DND-41 (cell line): ENCODE measurements at places on chromosomes 11 and 22.

- no peak for DNase-seq
These were observed 15.7 kb upstream of the RASL10A start for GRCh38 chr22:29331213-29331612.

- DNase-seq = peak; percentile 18
These were observed 28.9 kb downstream of the CLMP start for GRCh38 chr11:123166071-123166559.

- no peak for DNase-seq
These were observed 62.6 kb downstream of the MPPED1 start for GRCh38 chr22:43474161-43475101.

- no peak for DNase-seq
These were observed 8.5 kb downstream of the RNH1 start for GRCh38 chr11:498297-499181.

DNA sequence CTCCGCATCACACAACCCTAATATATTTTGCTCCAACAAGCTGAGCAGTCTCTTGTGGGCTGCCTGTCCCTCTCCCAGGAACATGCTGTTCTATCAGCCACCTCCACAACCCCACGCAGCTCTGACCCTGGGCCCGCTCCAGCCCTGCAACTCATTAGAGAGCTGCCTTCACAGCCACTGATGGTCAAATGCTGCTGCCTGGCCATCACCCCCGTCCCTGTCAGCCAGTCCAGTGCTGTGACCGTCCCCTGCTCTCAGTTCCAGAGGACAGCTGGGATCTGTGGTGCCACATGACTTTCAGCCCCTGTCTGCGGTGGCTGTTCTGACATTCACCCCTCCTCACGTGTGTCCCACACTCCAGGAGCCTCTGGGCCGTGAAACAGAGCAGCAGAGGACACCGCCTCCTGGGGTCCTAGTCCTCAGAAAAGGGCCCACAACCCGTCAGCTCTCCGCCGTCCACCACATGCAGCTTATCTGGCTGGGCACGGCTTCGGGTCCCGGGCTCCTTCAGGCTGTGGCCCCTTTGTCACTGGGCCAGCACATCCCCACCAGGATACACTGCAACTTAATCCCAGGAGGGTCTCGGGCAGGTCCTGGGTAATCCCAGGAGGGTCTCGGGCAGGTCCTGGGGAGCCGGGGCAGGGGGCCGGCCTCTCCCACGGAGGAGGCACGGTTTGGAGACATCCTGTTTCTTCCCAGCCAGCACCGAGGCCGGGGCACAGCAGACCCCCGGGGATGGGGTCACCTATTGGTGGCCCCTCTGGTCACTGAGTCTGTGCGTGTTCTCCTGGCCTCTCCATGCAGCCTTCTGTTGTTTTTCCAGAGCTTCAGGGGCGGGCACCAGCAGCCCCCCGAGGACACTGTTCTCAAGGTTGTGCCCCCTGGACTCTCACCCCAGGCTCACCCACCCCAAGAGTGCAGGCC lies 15.1 kb downstream of the CRELD2 start:
- DNase-seq = no peak

DNA sequence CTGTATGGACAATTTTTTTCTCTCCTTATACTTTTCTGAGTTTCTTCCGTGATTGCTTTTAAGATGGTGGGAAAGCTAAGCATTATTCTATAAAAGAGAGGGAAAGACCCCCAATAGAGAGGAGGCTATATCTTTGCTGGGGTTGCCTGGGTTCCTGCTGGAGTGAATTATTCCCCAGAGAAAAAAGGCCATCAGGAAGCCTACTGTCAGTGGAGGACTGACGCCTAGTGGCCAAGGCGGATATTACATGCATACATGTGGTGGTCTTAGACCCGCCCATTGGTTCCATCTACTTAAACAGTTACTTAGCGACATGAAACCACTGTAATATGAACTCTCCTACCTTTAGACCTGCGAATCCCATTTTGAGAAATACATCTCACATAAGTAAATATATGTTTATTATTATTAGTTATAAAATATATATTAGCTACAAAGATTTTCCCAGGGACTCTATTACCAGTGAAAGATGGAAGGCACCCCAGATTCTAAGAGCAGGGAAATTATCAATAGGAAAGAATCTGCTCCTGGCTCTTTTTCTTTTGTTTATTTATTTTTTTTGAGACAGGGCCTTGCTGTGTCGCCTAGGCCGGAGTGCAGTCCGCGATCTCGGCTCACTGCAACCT lies 15.7 kb upstream of the PGA3 start:
- peak; percentile 83 for DNase-seq

GRCh38 chr22:24583221-24584165 lies 9.4 kb downstream of the LRRC75B start:
- no peak for DNase-seq

DNA sequence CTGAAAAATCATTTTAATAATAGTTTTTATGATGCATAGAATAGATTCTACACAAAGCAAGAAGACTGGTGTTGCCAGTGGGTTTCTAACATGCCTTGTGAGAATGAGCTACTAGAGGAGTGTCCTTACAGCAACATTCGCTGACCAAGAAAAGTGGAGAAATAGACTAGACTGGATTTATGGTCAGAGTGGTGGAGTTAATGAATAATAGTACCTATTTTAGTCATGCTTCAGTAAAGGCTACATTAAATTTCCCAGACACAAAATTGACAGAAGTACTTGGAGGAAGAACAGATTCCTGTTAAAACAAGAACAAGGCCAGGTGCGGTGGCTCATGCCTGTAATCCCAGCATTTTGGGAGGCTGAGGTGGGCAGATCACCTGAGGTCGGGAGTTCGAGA lies 539.2 kb downstream of the ETS1 start:
- DNase-seq = no peak

- DNase-seq = no peak
These were observed 31.1 kb downstream of the ZC3H7B start for GRCh38 chr22:41332217-41332939.

DNA sequence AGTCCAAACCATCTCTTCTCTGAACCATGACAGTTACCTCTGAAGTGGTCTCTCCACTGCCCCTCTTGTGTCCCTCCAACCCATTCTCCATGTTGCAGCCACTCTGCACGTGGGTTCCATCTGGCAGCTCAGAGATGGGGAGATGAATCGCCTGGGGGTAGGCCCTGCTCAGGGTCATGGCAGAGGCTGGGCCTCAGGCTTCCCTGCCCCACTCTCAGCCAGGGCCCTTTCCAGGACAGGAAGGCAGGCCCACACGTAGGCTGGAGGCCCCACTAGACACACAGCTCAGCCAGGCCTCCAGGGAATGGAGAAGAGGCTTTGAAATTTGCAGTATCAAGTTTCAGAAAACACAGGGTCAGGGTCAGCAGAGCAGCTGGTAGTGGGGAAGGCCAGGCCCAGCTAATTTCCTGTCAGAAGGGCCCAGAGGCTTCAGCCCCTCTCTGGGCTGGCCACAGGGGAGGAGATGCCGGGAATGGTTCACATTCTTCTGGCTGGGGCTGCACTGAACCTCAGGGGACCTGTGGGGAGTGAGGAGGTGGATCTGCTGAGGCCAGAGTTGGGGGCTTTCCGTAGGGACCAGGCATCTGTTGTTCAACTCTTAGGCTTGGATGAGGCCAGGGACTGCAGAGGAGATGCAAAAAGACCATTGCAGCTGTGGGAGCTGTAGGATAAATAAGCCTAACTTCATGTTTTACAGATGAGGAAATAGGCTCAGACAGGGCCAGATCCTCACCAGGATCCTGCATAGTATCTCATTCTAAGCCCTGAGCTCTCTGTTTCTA lies 101.6 kb downstream of the SWAP70 start:
- no peak for DNase-seq

DNA sequence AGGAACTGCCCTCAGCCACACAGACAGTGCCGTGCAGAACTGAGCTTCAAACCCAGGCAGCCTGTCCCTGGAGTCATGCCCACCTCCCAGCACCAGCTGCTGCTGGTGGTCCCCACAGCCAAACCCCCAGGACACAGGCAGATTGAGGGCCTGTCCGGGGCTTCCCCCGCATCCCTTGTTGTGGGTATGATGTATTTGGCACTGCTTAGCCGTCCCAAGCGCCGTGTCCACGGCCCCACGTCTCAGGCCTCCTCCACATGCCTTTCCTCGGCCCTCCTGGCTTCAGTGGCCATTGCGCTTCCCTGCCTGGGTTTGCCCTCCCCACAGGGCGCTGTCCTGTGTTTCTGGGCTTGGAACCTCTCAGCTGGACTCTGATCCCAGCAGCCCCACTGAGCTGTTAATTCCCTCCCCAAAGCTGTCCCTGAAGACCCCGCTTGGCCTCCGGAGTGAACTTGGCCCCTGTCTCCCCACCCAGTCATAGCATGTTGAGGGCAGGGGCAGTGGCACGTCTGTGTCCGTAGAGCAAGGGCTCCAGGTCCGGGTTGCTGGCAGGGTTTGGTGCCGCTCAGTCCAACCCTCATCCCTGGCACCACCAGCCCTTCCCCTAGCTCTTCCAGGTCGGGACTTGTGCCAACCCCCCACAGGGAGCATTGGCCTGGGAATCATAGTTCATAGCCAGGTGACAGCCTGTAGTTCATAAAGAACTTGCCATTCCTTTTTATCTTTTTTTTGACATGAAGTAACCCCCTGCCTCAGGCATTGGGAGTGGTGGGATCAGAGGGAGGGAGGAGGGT lies 34.5 kb upstream of the TEF start:
- no peak for DNase-seq

DNA sequence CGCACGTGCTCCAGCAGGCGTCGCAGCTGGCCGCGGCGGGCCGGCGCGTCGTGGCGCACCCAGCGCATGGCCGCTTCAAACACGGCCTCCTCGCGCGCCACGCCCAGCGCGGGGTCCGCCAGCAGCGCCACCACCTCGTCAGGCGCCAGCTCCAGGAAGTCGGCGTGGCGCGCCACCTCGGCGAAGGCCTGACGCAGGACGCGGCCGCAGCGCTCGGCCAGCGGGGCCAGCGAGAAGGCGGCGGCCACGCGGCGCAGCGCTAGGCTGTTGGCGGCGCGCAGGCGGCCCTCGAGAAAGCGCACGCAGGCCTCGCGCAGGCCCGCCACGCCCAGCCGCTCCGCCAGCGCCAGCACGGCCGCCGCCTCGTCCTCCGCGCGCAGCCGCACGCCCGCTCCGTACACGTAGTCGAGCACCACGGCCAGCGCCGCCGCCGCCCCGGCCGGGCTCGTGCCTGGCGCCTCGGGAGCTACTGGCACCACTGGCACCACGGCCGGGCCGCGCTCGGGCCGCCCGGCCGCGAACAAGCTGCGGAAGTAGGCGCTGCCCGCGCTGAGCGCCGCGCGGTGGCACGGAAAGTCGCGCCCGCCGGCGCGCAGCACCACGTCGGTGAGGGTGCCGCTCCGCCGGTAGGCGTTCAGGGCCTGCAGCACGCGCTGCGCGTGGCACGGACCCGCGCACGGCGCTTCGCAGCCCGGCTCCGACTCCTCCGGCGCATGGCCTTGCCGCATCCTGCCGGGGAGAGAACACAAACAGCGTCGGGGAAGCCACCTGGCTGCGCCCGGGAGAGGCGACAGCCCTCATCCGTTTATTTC lies 2.9 kb downstream of the KLHL35 start:
- DNase-seq = no peak

DNA sequence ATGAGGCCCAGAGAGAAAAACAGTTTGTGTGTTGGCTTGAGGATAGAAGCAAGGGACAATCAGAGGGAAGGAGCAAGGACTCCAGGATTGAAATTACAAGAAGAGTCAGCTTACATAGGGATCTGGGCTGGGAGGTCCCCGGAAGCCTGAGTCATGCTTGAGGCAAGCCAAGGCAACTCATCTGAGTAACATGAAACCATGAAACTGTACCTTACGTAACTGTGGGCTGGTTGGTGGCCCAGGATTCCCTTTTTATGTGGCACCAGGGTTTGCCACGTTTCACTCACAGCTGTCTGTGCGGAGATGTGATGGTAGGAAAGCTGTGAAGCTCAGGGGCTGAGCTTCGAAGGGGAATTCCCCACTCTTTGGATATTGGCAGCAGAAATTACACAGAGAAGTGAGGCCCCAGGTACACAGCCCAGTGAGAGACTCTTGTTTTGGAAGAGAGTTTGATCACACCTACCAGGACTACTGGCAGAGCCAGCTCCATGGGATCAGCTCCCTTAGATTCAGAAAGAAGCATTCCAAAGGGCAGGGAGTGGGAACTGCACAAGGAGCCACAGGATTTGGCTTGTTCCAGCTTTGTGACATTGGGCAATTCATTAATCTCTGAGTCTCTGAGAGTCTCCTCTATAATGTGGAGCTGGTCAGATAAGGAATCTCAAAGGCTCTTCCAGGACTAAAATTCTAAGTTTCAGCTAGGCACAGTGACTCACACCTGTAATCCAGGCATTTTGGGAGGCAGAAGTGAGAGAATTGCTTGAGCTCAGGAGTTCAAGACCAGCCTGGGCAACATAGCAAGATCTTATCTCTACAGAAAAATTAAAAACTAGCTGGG lies 7.8 kb downstream of the SLC5A1 start:
- peak; percentile 66 for DNase-seq

- DNase-seq = no peak
These were observed 34.9 kb upstream of the POLD3 start for GRCh38 chr11:74557526-74557925.

DNA sequence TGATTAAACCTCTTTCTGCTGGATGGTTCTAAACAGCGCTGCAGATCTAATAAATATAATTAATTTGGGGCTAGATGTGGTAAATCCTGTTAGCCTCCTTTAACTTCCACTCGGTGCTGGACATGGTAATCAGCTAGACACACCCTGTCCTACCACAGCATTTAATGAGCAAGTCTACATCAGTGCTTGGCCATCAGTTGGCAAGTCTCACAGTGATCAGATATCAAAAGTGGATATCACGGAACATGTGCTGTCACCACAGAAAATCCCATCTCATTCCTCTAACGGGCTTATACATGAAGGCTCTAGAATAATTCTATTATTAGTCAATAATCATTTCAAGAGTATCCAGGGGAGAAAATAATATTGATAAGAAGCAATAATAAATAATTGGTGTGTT lies 5.6 kb upstream of the USP28 start:
- DNase-seq = no peak

DNA sequence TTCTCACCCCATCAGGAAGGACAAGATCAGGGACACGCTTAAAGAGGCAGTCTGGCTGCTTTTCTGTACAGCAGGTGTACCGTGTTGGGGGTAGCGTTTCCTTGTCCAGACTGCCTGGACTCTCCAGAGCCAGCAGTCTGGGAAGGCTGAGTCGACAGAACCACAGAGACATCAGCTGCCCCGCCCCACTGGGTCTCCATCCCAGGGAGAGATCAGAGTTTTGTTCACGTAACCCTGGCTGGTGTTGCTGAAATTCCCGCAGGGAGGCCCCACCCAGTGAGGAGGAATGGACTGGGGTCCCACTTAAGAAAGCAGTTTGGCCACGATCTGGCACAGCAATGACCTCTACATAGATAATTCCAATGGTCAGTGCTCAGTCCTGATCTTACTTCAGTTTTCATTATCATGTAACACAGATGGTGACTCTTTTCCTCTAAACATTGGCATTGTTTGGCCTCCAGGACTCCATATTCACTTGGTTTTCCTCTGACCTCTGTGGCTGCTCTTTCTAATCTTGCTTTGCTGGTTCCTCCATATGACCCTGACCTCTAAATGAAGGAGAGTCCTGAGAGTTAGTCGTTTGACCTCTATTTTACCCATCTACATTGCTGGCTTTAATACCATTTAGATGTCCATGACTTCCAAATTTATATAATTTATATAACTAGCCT lies 89.6 kb upstream of the LRRC55 start:
- DNase-seq = no peak

- no peak for DNase-seq
These were observed 4.4 kb downstream of the BCL9L start for GRCh38 chr11:118921121-118921928.
